ENCODE measurements at places on chromosomes 5 and 9. TPM values are rescaled to one million over a fixed set of nuclear protein-coding genes. Genes with fewer than 3 reads are reported as not detected.

Gene CCDC112
- 12.2 TPM for total RNA-seq

Gene PCDHA3
- total RNA-seq: 0.17 TPM

Gene OTP
- total RNA-seq: not detected

Gene FOXI1
- not detected for total RNA-seq

Gene WDR31
- 1.9 TPM for total RNA-seq

Gene GRM6
- not detected for total RNA-seq

Gene BNIP1
- total RNA-seq: 32.0 TPM

Gene BRINP1
- 1.5 TPM for total RNA-seq

Gene IFNA5
- 0.20 TPM for total RNA-seq

Gene IFNA21
- total RNA-seq: not detected

Gene SLC35A4
- 85.2 TPM for total RNA-seq

Gene DRD1
- not detected for total RNA-seq

GRCh38 chr5:27020973-27021372 lies 17.4 kb downstream of the CDH9 start:
- DNase-seq: peak; percentile 20

DNA sequence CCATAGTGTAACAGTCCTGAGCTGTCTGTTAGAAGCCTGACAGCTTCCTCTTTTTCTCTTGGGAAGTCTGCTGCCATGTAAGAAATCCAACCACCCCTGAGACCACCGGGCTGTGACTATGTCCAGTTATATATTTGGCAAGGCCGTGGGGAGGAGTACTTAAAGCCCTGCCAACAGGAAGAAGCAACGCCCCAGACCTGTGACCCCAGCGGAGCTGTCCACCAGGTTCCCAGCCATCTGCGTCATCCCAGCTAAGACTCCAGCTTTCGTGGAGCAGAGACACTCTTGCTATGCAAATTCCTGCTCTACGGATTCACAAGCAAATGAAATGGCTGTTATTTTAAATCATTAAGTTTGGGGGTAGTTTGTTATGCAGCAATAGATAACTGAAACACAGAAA lies 417.3 kb downstream of the TLE4 start:
- DNase-seq: peak; percentile 89

DNA sequence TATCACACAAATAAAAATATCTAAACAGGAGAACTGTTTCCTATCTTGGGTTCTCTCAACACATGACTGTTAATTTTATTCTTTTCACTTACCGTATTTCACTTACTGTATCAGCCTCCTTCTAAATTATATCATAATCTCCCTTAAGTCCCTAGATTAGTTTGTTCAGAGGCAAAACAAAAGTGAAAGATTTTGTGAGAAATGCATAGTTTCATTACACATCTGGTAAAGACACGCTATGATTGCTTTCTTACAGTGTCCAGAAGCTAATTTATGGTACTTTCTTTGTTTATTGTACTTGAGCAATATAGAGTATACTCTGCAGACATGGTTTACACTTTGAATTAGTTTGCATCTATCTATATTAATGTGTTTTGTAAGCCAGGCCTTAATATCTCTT lies 159.7 kb upstream of the TLX3 start:
- DNase-seq: no peak

DNA sequence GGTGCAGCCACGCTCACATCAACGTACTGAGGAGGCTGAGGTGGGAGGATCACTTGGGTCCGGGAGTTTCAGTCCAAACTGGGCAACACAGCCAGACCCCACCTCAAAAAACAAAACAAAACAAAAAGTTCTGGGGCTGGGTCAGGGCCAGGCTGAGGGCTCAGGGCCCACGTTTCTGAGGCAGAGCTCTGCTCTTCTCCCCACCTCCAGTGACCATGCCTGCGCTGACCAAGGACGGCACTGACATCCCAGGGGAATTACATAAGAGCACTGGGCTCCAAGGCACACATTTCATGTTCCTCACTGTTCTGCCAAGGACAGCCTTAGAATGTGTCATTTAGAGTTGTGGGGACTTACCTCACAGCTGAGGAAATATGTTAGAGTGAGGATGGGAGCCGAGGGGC lies 40.4 kb upstream of the TESK1 start:
- no peak for DNase-seq

GRCh38 chr9:76023715-76024195 lies 133.3 kb downstream of the PCSK5 start:
- DNase-seq: peak; percentile 10

- DNase-seq: no peak
Observed at GRCh38 chr9:133367221-133367620, 8.6 kb downstream of the SURF4 start.

GRCh38 chr5:101346906-101347305 lies 443.8 kb upstream of the ST8SIA4 start:
- DNase-seq: no peak

GRCh38 chr5:43156388-43156787 lies 35.6 kb upstream of the NIM1K start:
- no peak for DNase-seq

DNA sequence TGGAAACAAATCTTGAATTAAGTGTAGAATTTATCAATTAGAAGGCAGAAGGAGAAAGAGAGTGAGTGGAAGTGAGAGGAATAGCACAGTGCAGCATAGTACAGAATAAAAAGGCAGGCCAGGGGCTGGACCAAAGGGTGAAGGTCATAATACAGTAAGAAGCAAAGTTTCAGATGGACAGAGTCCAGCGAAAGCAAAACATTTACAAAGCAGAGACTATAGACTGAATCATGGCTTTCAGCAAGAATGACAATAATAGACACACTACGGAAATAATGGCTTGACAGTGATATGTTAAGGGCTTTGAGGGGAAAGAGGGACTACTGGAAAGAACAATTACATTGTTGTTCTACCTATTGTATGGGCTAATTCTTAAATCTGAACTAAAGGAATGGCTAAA lies 249.0 kb upstream of the CHD1 start:
- no peak for DNase-seq

DNA sequence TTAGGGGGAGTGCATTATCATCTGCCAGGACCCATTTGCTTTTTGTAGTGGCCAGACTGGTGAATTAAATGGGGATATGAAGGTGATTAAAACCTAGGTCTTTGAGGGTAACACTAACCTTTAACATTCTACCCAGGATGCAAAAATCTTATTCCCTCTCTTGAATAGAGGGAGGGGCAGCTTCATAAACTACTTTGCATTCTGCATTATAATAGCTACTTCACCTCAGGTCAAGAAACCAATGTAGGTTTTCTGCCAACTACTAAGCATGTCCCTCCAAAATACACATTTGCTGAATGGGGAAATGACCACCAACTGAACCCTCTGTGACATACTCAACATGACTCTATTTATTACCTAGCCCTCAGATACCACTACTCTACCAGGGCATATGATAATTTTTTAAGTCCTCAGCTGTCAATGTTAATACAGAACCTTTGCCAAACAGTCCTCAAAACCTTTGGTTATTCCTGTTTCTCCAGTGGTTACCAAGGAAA lies 477.6 kb upstream of the CD180 start:
- DNase-seq: no peak

DNA sequence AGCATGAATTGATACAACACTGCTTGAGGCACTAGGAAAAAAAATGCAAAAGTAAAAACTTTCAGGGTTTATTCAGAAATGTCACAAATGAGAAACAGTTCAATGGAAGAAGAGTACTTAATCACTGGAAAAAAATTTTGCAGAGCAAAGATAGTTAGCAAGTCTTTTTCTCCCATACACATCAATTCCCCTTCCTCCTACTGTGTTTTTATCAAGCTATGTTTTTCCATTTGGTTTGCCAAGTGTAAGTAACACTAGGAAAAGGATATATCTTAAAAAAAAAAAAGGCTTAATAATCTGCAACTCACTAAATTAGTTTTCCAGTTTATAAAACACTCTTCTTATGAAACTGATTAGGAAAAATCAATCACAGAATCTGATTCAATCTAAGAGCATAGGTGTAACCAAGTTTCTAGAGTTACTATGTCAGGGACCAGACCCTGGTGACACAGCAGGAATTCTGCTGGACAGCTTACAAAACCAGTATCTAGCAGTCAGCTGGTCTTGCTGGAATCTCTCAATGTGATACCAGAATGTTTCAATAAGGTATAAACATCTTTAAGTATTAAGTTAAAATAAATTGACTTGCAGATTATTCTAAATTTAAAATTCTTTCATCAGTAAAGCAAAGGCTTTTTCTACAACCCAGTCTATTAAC lies 34.7 kb downstream of the RNF145 start:
- DNase-seq: no peak

- DNase-seq: peak; percentile 88
Observed at GRCh38 chr9:91164724-91165520, 196.8 kb downstream of the AUH start.

- no peak for DNase-seq
Observed at GRCh38 chr9:134486143-134486591, 155.4 kb upstream of the COL5A1 start.

GRCh38 chr5:180395540-180396274 lies 42.6 kb upstream of the GFPT2 start:
- DNase-seq: no peak

DNA sequence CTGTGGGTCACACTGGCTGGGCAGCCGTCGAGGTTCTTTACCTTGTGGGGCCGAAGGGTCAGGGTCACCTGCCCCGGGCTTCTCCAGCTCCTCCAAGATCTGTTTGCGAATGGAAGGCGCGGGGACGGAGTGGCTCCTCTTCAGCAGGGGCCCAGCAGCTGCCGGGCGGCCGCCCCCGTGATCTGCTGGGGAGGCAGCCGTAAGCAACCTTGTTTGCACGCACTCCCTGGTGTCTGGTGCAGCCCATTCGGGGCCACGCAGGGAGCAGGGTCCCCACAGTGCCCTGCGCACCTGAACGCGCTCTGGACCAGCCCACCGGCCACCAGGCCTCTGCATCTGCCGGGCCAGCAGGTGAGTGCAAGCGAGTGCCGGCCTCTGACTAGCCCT lies 34.9 kb downstream of the PNPLA7 start:
- DNase-seq: no peak

DNA sequence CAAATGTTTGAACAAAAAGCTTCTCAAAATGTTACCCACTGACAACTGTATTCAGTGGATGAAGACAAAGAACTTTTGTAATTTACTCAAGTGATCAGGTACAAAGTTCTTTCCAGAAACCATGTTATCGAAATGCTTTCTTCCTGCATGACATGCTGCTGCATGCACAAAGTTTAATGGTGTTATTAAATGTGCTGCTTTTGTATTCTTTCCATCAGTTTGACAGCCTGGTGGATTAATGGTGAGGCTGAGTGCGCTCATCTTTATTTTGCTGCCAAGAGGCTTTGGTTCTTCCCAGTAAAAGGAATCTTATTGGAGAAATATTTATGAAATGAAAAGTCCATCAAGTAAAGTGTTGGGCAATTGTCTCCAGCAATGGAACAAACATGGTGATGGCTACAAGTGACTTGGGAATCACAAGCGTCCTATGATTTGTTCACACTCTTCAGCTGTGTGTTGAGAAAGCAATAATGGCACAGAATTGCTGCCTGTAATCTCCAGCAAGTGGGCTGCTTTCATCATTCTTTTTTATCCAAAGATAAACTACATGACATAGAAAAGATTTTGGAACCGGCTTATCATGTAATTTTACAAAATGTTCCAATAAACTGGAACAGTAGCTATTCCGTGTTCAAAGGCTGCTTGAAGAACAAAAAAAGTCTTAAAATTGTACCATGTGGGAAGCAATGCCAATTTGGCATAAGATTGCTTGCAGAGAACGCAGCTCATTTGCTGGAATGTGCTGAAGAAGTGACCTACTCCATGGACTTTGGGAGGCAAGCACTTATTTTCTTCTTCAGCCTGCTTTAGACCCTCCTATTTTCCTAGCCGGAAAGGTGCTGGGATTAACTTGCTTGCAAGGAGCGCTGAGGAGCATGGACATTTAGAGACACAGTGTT lies 153.1 kb downstream of the HSD17B3 start:
- no peak for DNase-seq

- DNase-seq: peak; percentile 0
Observed at GRCh38 chr5:175821790-175822211, 49.6 kb upstream of the CPLX2 start.

- DNase-seq: peak; percentile 83
Observed at GRCh38 chr9:124779368-124780059, 2.6 kb downstream of the OLFML2A start.

DNA sequence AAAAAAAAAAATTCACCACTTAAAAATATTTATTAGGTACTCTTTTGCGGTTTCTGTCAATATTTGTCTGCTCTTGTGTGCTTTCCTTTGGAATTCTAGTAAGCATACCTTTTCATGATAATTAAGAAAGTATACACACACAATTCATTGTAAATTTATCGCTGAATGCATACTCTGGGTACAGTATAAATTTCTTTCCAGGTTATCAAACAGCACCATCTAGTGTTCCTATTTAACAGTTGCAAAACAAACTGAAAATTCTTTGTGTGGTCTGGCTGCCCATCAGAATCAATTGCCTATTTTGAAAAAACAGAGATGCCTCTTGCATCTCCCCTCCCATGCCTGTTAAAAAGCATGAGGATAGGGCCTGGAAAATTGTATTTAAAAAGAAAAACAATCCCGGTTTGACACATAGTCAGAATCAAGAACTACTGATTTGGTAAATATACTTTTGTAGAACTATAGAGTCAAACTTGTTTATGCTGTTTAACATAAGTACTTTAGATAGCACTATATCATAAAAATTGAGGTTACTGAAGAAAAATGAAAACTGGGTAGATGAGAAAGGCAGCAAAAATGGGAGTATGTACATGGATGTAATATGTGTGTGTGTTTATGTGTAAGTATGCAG lies 16.2 kb downstream of the PGGT1B start:
- peak; percentile 52 for DNase-seq

GRCh38 chr5:145495741-145496140 lies 339.4 kb downstream of the PRELID2 start:
- DNase-seq: peak; percentile 92

GRCh38 chr5:76754668-76755078 lies 38.7 kb downstream of the F2R start:
- no peak for DNase-seq

- DNase-seq: no peak
Observed at GRCh38 chr9:133139246-133140173, 18.5 kb upstream of the RALGDS start.

DNA sequence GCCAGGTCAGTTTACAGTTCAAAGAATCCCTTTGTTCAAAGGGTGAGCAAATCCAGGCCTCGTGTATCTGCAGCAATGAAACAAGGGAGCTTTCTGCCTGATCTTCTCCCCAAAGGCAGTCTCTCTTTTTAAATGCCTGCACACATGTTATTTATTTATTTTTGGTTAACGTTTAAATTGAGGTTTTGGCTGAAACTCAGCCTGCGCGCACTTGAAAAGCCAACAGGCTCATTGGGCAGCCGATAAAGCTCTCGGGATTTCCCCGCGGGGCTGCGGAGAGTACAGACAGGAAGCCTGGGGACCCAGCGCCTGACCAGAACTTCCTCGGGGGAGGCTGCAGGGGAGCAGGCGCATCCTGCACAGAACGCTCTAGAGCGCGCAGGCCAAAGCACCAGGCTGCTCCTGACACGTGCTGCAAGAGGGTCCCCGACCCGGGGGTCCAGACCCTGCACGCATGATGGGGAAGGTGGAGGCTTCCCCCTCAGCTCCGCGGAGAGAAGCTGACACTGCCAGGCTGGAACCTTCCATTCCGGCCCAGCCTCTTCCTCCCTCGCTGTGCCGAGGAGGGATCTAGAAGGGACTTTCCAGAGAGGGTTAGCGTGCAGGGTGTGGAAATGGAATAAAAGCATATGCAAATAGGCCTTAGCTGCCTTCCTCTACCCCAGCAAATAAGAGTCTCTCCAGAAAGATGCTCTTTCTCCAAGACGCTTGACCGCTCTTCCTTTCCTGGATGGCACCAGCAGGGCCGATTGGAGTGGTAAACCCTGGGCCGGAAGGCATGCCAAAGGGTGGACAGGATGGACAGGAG lies 46.1 kb downstream of the PTTG1 start:
- DNase-seq: peak; percentile 97

GRCh38 chr5:171874234-171874633 lies 88.6 kb downstream of the SMIM23 start:
- peak; percentile 19 for DNase-seq

- no peak for DNase-seq
Observed at GRCh38 chr5:153779836-153780235, 258.9 kb downstream of the FAM114A2 start.
